ENCODE measurements at places on chromosomes 4 and X.

- no peak for DNase-seq
These were observed 23.0 kb downstream of the GALNT7 start for GRCh38 chr4:173191623-173192041.

GRCh38 chr4:169758401-169758962 is 738 bp upstream of the HPF1 start:
- DNase-seq: peak; percentile 3

DNA sequence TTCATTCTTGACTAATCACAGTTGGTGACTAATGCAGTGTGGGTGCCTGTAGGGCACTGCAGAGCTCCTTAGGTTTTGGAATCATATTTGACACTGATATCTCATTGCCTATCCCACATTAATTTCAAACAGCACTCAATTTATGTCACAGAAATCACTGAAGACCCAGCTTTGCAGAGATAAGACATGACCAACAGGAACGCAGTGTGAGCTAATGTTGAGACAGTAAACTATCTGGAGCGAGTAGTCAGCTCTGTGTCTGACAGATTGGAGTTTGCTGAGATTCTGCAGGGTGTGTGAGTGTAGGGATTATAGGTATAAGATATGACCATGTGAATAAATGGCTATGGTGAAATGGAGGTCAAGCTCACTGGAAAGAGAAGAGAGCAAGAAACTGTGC is 1586.1 kb upstream of the AGA start:
- DNase-seq: no peak

GRCh38 chr4:153471698-153472093 is 5.5 kb downstream of the TMEM131L start:
- DNase-seq: peak; percentile 80

DNA sequence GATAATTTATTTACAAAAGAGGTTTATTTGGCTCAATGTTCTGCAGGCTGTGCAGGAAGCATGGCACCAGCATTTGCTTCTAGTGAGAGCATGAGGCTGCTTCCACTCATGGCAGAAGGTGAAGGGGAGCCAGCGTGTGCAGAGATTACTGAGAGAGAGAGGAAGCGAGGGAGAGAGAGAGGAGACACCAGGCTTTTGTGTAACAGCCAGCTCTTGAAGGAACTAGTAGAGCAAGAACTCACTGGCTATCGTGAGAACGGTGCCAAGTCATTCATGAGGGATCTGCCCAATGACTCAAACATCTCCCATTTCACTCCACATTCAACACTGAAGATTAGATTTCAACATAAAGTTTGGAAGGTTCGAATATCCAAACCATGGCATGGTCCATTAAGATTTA is 12.7 kb downstream of the GUCY1A1 start:
- DNase-seq: no peak

GRCh38 chr4:83293305-83294046 is 8.9 kb upstream of the COQ2 start:
- no peak for DNase-seq

DNA sequence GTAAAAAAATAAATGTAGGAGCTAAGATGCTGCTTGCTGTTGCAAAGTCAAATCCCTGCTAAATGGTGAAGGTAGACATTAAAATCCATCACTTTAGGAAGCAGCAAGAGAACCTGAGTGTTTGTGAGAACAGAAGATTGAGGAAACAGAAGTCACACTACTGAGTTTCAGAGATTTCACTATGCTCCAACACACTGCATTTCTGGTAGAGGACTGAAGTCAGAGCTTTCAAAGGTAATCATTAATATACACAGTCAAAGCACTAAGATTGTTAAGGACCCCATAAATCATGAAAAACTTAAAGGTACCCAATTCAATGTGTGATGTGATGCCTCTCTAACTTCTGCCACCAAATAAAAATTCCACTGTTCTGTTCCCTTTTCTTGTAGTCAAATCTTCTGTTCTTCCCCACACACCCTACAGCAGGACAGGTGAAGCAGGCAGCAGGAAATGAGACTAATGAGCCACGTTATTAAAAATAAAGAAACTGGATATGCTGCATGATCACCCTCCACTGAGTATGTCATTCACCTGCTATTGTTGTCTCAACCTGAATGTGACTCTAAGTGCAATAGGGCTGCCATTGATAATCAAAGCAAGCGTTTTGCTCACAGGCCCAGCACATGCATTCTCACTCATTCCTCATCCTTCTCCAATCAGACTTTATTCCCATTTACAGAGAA is 28.9 kb upstream of the APELA start:
- DNase-seq: no peak

GRCh38 chrX:41131766-41132165 is 46.5 kb downstream of the USP9X start:
- no peak for DNase-seq

- no peak for DNase-seq
These were observed 35.2 kb downstream of the SMIM20 start for GRCh38 chr4:25949173-25949748.

DNA sequence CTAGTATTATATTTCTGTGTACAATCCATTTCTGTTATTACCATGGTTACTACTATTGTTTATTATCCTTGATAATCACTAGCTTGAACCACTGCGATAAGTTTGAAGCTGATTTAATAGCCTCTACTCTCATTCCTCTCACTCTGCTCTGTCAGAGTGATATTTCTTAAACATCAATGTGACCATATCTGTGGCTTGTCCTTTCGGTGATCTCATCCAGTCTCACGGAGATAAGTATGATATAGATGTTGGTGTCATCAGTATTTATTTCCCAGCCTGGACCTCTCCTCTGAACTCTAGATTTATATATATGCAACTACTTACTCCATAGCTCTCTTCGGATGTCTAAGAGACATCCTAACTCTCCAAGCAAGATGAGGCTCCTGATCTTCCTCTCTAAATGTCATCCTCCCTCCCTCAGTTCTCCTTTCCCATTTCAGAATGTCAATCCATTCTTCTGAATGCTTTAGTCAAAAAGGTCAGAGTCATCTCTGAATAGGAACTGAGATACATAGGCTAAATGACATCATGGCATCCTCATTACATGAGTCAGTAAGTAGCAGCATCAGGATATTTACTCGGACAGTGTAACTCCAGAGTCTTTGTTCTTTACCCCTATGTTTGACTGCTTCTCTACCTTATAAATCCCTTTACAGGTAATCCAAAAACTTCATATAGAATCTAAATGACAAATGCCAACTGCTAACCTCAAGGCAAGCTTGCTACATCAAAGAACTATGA is 129.5 kb downstream of the PACRGL start:
- no peak for DNase-seq

DNA sequence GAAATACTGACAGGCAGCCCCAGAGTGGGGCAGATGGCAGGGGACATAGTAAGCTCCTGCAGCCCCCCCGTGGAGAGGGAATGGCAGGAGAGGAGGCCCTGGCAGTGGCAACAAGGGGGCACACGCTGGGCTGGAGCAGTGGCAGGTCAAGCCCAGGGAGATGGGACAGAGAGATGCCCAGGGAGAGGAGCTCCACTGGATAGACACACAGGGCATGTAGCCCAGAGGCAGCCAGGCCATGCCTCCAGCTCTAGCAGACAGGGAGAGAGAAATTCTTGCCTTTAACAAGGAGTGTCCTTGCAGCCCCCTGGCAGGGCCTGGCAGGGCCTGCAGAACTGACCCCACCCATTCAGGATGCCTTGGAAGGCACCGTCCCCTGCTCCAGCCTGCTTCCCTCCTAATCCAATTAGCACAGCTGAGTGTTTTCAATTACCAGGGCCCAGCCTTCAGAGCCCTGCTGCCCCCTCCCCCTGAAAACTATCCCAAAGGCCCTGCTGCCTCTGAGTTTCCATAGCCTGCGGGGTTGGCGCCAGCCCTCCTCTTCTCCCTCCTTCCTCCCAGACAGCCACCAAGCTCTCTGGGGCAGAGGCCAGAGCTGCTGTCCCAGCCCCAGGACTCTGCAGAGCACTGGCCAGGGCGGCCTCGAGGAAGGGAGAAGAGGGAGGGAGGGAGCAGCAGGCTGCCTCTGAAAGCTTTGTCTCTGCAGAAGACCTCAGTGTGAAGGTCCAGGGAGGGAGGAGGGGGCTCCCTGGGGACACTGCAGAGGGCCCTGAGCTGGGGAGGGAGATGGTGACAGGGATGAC is 12.5 kb downstream of the L1CAM start:
- DNase-seq: no peak

GRCh38 chr4:48699475-48699874 is 80.6 kb downstream of the FRYL start:
- DNase-seq: no peak

GRCh38 chr4:20037745-20038144 is 214.0 kb upstream of the SLIT2 start:
- no peak for DNase-seq

DNA sequence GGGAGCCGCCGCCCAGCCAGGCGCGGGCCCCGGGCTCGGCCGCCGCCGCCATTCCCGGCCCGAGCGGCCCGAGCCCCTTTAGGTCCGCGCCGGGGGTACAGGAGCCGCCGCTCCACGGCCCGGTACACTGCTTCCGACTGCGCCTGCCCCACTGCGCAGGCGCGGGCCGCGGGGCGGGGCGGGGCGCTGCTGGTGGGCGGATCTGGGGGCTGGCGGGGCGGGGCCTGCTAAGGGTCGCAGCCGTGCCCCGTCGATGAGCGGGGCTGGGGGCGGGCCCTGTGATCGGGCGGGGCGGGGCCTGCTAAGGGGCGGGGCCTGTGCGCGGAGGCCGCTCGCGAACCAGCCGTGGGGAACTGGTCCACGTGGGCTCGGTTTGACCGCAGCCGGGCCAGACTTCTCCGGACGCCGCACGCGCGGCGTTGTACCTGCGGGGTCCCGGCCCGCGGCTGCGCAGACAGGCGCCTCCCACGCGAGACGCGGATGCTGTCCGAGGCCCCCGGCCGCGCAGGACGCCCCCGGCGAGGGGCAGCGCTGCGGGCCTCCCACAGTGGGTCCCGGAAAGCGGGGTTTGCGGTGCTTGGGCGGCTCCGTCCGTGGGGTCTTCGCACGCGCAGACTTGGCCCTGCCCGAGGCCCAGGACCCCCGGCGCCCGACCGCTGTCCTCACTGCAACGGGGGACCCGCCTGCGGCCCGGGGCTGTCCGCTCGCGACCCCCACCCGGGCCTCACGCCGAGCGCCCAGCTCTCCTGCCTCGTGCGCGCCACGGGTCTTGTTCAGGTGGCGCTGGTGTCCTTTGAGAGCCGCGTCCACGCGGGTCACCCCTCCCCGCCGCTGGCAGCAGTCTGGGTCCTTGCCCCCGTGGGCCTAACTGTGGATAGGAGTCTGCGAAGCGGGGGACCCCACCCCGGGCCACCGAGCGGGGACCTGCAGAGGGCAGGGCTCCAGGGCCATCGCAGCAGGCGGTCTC is at the start of gene DGKQ:
Gene DGKQ (minus strand): TSS at position 139 of the 967 bp plus-strand sequence. CDS start 87 bp downstream, at position 52.
- peak; percentile 93 for DNase-seq

- DNase-seq: no peak
These were observed 62.6 kb upstream of the LIMCH1 start for GRCh38 chr4:41475402-41475801.

All from CD4-positive, alpha-beta T cell treated with Interleukin-17A for 1 hour (primary cell).